NCI-H2081 (cell line): ENCODE measurements at places on chromosomes 7 and 10.

DNA sequence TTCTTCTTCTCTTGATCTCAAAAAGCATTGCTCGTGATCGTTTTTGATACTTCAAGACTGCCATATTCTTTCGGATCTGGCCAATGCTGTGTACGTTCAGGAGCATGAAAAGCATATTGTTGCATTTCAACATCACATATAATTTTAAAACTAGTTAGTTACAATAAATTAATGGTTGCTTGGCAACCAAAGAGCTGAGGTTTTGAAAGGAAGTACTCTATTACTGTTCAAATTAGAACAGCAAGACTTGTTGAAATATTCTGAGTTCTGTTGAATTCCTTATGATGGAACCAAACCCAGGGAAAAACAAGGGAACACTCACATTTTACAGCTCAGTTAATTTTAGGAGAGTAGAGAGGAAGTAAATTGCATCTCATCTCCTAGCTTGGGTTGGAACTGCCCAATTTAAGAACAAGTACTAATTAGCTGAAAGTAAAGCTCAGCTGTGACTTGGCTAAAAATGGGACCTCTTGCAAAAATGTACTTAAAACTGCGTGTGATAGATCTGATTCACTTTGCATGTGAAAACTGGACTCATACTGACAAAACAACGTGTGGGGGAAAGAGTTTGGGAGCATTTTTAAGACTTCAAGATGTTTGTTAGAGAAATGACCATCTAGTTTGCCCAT lies 21.2 kb downstream of the OR9A2 start:
- no peak for DNase-seq

DNA sequence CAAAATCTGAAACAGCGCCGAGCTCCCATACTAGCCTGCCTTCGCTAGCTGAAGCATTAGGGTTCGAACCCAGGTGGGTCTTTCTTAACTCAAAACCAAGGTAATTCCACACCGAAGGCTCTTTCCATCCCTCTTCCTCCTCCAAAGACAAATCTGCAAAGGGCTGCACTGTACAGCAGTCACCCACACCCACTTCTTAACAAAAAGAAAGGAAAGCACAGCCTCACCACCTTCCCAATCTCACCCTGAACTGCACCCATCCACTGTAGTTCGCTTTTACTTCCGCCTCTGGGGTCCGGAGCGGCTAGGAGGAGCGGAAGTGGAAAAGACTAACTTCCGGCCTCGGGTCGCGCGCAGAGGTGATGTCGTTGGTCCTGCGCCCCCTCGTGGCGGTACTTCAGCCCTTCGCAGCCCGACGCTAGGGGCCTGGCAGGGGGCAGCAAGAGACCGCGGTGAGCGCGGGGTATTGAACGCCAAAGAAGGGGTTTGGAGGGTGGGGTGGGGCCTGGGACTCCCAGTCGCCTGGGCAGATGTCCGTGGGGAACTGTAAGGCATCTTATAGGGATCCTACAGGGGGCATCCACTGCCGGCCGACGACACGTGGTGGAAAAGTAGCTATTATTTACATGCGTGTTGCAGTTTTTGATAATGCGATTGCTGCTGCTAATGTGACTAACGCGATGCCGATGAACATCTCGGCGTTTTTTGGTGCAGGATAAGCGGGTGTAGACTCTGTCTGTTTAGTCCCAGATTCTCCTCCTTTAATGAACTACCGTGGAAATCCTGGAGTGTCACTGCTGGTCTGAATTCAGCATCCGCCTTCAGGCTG lies at the start of gene MTERF1:
MTERF1 (minus strand) TSS at position 290 of the 829 bp plus-strand sequence. CDS start 619 bp downstream, outside the sequence.
- DNase-seq: peak; percentile 97

- no peak for DNase-seq
Measured at GRCh38 chr10:3848005-3848774, 63.2 kb upstream of the KLF6 start.

DNA sequence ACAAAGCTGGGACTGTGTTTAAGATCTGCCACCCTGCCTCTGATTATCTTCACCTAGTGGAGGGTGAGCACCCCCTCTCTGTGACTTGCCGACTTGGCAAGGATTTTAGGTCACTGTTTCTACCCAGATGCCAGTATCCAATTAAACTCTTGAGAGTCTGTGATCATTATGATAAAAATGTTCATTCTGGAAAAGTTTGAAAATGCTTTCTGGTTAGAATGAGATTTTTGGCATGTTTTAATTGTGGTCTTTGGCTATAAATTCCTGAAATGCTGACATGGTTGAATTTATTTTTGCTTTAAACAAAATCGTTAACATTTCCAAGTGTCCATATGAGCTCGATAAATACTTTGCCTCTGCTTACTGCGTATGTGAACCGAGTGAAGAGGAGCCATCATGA lies 221.4 kb downstream of the BICC1 start:
- DNase-seq: no peak

DNA sequence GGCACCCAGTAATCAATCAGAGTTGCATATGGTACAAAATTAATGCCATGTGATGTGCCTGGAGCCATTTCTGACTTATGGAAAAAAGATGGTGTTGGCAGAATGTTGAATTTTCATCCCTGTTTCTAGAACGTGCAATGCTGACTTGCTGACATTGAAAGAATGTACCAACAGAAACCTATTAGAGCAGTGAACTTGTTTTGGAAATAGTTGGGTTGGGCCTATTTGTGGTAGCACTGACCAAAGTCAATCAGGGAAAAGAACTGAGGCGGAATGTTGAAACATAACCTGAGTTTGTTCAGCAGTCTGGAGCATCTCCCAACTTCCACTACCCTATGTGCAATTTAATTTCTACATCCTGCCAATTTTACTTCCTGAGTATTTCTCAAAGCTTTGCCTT lies 11.7 kb upstream of the KIAA1217 start:
- DNase-seq: no peak

DNA sequence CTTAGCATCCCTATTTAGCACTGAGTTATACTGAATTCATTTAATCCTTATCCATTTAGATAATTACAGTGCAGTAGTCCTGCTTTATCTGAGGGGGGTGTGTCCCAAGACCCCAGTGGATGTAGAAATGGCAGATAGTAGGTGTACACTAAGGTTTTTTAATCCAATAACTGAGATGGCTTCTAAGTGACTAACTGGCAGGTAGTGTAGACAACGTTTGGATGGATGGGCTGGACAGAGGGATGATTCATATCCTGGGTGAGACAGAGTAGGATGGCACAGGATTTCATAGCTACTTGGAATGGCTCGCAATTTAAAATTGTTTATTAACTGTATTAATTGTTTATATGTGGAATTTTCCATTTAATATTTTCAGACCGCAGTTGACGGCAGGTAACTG lies 295.6 kb downstream of the CCDC3 start:
- DNase-seq: no peak
